Suppressor macrophage treated with lipopolysaccharide for 1 hour (primary cell): ENCODE measurements at places on chromosomes 6 and 20.

DNA sequence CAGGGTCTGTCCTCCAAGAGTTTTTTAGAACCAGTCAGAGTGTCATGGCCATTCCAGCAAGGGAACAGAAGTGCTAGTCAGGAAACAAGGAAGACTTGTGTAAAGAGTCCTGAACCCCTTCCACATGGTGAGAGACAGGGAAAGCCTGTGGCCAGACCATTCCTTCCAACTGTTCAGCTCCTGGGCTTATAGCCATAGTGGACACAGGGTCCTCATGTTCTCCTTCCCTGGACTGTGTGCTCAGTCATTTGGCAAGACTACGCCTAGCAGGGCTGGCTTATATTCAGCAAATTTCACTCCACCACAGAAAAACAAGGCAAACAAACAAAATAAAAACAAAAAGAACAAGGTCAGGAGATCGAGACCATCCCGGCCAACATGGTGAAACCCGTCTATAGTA is 60.5 kb downstream of the NRN1 start:
- no peak for DNase-seq

- no peak for DNase-seq
Observed at GRCh38 chr20:17646961-17647301, 35.1 kb downstream of the RRBP1 start.

DNA sequence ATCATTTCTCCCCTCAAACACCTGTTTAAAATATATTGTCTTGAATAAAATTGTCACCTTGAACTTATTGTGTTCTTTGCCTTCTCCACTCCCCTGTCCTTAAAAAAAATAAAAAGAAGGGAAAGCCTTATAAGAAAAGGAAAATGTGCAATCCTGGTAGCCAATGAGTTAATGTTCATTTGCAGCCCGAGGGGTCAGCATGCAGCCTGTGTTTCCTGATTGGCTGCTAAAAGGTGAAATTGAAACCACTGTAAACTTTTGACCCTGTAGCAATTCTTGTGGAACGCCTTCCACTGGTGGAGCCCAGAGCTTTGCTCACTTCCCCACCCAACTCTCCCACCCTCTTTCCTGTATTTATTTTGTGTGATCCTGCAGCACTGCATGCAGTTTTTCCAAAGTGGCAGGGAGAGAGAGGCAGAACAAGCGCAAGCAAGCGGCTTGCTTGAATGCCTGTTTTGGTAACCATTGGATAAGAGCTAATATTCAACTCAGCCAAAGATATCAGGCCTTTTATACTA is 74.9 kb downstream of the NCOA3 start:
- peak; percentile 68 for DNase-seq

GRCh38 chr6:107634324-107635056 is 144.6 kb downstream of the SOBP start:
- peak; percentile 4 for DNase-seq

GRCh38 chr6:136566007-136566487 is 15.8 kb upstream of the MAP7 start:
- DNase-seq = peak; percentile 47

DNA sequence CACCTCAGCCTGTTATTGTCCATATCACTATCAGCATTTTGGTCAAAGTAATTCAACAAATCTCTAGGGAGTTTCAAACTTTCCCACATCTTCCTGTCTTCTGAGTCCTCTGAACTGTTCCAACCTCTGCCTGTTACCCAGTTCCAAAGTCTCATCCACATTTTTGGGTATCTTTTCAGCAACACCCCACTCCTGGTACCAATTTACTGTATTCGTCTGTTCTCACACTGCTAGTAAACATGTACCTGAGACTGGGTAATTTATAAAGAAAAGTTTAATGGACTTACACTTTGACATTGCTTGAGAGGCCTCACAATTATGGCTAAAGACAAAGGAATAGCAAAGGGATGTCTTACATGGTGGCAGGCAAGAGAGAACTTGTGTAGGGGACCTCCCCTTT is 224.2 kb downstream of the ADGRB3 start:
- no peak for DNase-seq

DNA sequence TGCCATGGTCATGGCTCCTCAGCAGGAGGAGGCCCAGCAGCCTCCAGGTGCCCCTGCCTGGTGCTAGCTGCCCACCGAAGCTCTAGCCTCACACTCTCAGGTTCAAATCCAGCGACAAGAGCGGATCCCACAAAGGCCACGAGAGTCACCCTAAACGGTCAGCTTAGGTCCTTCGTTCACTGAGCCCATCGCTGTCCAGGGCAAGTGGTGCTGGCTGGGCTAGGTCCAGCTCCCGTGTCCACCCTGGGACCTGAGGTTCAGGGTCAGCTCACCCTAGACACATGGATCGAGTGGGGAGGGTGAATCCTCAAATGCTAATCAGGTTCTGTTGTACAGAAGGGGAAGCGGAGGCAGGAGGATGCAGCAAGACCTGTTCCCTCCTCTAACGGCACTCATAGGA is 171.9 kb upstream of the SULF2 start:
- DNase-seq = no peak

- DNase-seq = no peak
Observed at GRCh38 chr20:15241681-15242080, 904.3 kb upstream of the FLRT3 start.

DNA sequence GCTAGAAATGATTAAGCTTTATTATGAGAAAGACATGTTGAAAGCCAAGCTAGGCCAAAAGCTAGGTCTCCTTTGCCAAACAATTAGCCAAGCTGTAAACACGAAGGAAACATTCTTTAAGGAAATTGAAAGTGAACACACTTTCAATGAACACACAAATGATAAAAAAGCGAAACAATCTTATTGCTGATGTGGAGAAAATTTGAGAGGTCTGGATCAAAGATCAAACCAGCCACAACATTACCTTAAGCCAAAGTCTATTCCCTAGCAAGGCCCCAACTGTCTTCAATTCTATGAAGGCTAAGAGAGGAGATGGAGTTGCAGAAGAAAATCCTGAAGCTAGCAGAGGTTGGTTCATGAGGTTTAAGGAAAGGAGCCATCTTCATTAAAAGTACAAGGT is 40.2 kb upstream of the DEFB112 start:
- no peak for DNase-seq

DNA sequence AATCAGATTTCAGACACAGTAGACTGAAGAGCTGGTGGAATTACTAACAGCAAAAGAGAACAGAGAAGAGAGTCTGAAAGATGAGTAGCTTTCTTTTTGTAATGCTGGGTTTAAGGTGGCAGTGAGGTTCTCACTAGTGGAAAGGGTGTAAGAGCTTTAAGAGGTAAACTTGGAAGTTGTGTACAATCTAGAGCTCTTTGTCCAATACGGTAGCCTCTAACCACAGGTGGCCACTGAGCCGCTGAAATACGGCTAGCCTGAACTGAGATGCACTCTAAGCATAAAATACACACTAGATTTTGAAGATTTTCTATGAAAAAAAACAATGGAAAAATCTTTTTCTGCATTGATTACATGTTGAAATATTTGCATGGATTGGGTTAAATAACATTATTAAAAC is 4.0 kb downstream of the ELOVL2 start:
- DNase-seq = no peak

- no peak for DNase-seq
Observed at GRCh38 chr20:11013801-11014200, 340.0 kb upstream of the JAG1 start.

DNA sequence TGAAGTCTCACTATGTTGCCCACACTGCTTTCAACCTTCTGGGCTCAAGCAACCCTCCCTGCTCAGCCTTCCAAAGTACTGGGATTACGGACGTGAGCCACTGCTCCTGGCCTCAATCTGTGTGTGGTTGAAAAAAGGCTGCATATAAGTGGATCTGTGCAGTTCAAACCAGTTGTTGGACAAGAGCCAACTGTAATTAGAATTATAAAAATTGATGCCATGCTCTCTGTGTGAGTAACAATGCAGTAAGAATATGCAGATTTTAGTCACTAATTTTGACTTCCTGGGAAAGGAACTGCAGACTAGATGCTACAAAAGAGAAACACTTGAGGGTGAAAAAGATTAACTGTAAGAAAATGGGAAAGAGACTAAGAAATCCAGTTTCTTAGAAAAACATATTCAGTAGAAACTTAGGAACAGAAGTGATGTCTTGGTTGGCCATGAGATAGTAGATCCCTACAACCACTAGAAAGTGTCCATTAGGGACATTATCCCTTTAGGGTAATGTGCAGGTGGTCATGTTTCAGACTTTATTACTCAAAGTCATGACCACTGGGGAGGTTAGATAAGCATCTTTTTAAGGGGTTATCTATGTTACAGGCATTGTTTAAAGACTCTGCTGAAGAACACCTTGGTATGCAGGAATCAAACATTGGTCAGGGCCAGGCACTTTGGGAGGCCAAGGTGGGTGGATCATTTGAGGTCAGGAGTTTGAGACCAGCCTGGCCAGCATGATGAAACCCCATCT is 26.3 kb downstream of the ITCH start:
- no peak for DNase-seq

- DNase-seq = no peak
Observed at GRCh38 chr6:25642667-25643328, 9.2 kb upstream of the SCGN start.

GRCh38 chr6:79571030-79571367 is 33.8 kb upstream of the LCA5 start:
- no peak for DNase-seq

DNA sequence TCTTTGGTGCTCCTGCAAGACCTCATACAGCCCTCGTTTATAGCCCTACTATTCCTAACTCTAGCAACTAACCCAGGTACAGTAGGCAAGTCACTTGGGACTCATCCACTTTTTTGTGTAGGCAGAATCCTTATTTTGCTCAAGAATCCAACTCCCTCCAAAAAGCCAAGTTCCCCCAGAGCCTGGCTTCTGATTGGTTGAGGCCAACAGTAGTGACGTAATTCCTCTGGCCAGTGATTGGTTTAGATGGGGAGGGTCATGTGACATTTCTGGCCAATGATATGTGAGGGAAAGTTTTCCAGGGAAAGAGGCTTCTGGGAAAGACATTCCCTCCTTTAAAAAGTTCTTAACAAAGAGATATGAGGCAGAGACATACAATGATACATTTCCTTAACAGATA is 32.1 kb downstream of the KIAA1755 start:
- no peak for DNase-seq

DNA sequence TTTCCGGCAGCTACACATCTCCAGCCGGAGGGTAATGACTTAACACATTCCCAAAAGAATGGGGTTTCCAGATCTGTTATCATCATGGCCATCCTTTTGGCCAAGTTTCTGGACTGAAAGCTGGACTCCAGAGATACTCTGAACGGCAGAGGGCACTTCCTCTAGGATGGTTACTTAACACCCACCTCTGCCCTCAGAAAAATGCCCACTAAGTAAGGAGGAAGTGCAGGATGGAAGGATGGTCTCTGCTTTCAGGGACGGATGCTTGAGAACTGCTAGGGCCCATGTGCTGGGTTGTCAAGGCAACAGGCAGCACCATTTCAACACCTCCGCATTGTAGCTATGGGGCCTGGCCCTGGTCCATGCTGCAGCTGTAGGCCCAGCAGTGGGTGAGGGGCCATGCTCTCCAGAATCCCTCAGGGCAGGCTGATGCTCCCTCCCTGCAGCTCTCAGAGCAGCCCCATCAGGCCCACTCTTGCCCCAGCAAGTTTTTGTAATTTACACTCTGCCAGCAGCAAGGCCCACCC is 16.5 kb upstream of the TGM3 start:
- DNase-seq = peak; percentile 55

GRCh38 chr20:15682690-15683089 is 890.6 kb downstream of the KIF16B start:
- no peak for DNase-seq

DNA sequence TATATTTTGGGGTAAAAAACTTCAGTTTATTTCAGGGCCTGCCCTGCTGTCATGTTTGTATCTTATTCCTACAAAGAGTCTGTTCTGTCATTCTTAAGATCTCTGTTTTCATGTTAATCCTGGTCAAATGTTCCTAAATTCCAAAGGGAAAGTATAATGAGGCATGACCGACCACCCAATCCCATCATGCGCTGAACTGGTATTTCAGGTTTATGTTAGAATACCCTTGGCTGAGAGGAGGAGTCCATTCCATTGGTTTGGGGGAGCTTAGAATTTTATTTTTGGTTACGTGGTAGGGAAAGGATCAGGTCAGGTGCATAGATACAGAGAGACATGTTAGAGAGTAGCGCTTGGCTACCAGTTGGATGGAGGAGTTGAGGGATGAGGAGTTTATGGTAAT is 25.7 kb downstream of the CFAP61 start:
- no peak for DNase-seq

DNA sequence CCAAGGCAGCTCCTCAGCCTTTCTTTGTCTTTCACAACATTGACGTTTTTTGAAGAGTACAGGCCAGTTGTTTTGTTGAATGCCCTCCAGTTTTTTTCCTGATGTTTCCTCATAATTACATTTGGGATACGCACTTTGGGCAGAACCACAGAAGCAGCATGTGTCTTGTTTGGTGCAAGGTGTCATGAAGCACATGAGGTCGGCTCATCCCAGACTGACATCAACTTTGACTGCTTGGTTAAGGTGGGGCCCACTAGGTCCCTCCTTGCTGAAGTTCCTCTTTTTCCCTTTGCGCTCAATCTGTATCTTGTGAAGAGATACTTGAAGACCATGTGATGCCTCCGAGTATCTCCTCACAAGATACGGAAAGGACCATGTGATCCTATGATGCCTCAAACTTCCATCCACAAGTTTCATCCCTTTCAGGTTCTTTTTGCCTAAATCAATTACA is 10.5 kb downstream of the SNAI1 start:
- peak; percentile 64 for DNase-seq

DNA sequence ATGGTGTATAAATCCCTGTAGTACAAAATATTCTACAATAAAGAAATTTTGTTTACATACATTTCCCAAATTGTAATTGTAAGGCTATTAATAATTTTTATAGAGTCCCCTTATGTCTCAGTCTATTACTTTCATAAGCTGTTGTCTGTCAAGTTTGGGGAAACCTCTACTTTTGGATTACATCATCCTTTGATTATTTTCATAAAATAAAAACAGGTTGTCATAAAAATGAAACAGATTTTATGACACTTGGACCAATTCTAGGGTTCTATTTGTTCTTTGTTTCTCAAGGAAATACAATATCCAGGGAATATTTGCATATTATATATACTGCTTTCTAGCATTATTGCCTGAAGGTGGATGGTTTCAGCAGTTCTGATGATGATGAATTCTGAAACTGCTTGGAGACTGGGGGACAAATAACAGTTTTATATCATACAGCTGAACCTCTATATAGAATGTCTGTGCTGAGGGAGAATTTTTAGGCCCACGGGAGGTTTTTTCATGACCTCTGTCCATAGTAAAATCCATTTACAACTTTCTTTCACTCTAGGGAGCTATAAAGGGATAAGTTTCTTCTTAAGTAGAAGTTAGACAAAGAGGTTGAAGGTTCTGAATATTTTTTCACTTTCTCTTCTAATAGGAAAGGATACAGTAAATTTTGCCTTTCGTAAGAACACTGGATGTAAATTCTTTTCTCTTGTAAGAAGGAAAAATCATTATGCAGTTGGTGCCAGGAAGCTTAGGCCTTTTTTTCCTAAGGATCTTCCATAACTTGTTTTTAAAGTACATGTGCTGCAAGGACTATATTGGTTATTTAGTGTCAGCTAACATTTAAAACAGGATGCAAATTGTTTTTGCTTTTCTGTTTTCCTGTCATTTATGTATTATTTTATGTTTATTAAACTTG is 58.0 kb downstream of the CD2AP start:
- DNase-seq = no peak
